ENCODE measurements at places on chromosomes 3 and 15. TPM values are rescaled to one million over a fixed set of nuclear protein-coding genes. Genes with fewer than 3 reads are reported as not detected.

ANKRD63 gene
- not detected for polyA plus RNA-seq

DNA sequence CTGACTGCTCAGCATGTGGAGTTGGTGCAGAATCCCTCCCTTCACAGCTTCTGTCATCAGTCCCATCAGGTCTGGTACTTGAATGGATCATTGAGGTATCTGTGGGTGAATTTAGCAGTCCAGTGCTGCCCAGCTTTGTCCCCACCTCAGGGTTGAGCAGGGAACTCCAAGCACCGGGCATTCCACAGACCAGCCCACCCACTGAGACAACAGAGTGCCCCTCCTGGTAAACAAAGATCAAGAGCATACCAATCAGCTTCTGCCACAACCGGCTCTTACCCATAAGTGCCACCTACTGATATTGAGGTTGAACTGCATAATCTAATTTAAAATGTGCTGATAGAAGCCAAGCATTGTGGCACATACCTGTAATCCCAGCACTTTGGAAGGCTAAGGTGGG, 57.1 kb upstream of the FXR1 start:
- DNase-seq, result no peak

- no peak for DNase-seq
Measured at GRCh38 chr15:32861174-32861573, 143.4 kb downstream of the GREM1 start.

GRCh38 chr3:1726741-1727140, 371.9 kb upstream of the CNTN4 start:
- DNase-seq, result no peak

- no peak for DNase-seq
Measured at GRCh38 chr3:67640023-67640660, 14.3 kb downstream of the SUCLG2 start.

DNA sequence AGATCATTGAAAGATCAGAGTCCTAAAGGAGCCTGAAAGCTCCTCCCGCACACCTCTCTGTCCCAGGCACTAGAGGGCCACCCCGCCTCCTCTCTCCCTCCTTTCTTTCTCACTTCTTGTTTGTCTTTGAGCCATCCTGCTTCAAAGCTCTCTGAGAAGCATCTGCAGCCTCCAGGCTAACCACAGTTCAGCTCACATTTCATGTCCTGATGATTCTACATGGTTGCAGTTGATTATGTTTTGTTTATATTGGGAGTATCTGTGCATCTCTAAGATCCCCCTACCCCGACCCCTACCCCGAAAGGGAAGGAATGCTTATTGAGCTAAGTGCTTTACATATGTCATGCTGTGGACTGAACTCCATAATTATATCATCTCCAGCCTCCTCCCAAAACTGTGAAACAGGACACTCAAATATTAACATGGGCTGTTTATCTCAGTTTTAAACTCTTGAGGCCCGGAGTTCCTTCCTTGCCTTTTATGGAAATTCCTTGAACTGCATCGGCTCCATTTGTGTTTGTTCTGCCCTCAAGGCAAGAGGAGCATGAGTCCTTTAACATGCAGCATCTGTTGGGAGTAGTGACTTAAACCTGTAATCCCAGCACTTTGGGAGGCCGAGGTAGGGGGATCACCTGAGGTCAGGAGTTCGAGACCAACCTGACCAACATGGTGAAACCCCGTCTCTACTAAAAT, 30.9 kb downstream of the MGLL start:
- peak; percentile 62 for DNase-seq

All from muscle of back (tissue), 13 donors.